Hepatic stellate cell (primary cell): ENCODE measurements at places on chromosomes 7 and 10.

GRCh38 chr10:106992055-106992454, 172.5 kb downstream of the SORCS1 start:
- no peak for DNase-seq

DNA sequence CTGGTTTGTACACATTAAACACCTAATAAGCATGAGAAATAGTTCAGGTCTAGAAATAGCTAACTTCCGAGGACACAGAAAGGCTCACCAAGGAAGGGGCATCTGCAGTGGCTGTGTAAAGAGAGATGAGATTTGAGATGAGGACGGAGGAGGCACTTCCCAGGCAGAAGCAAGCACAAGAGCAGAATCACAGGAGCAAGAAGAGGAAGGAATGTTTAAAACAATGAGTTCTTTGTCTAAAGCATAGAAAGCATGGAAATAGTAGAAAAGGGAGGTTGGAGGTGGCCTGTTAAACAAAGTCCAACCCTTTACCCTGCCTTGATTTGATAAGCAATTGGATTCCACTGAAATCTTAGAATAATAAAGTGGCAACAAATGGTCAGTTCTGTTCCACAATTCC, 11.6 kb upstream of the PON3 start:
- DNase-seq = no peak

DNA sequence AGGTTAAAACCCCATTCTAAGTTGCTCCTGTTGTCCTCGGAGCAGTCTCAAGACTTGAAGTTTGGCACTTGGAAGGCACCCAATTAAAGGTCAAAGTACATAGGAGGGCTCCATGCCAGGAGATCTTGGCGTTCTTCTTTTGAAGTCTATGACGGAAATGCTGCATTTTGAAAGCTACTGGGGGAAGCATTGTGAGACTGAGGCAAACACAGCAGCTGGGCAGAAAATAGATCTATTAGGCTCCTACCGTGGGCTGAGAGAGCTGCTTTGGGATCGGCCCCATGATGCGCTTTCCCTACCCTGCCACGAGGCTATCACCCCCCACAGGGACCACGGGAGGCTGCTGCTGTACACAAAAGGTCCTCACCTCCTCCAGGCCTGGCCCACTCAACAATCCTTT, 20.0 kb downstream of the KIAA1549 start:
- DNase-seq = no peak

DNA sequence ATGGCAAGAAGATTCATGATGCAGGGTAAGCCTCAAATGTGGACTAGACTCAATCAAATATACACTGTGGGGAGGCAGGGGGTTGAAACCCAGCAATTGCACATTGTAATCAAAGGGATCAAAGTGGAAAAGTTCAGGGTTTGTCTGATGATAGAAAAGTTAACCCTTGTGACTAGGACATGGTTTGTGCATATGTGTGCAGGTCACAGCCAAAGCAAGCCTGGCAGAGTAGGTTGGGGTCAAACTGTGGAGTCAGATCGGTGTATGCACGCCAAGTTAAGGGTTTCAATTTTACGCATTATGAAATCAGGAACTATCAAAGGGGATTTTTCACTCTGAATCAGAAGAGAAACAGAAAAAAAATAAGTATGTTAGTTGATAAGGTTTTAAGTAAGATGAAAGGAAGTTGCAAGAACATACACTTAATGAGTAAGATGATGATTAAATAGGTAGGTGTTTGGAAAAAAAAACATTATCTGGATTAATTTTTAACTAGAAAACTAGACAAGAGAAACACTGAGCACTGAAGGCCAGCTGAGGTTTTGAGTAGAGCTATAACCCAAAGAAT, 188.3 kb downstream of the DGKB start:
- no peak for DNase-seq

- DNase-seq = no peak
Measured at GRCh38 chr10:31739711-31740110, 188.9 kb downstream of the ARHGAP12 start.

DNA sequence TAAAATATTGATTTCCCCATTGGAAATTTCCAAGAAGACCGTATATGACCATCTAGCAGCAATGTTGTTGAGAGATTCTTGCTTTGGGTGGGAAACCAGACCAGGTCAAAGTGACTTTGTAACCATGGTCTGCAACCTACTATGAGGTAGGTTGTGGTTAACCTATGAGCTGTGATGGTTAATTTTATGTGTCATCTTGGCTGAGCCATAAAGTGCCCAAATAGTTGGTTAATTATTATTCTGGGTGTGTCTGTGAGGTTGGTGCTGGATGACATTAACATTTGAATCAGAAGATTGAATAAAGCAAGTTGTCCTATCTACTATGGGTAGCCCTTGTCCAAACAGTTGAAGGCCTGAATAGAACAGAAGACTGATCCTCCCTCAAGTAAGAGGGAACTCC, 18.3 kb upstream of the RALA start:
- no peak for DNase-seq

- DNase-seq = no peak
Measured at GRCh38 chr10:15627617-15628196, 92.0 kb downstream of the ITGA8 start.

GRCh38 chr10:109906316-109906715, 17.0 kb downstream of the XPNPEP1 start:
- no peak for DNase-seq

DNA sequence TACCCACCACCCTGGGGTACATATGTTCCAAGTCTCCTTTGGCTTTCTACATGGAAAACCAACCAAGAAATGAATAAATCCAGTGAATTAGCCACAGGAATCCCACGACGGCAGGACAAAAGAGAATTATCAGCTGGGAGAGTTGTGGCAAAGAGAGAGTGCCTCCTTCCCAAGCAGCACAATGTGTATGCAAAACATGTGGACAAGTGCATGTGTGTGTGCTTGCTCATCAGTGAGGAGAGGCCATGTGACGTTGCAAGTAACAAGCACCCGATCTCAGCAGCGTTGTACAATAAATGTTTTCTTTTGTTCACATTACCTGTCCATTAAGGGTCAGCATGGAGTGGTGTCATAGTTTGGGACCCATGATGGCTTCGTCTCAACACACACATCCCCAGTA, 50.0 kb upstream of the EMX2 start:
- no peak for DNase-seq

- DNase-seq = no peak
Measured at GRCh38 chr7:87036985-87037384, 22.5 kb downstream of the ELAPOR2 start.

- DNase-seq = no peak
Measured at GRCh38 chr7:24922099-24922773, 57.7 kb downstream of the OSBPL3 start.

DNA sequence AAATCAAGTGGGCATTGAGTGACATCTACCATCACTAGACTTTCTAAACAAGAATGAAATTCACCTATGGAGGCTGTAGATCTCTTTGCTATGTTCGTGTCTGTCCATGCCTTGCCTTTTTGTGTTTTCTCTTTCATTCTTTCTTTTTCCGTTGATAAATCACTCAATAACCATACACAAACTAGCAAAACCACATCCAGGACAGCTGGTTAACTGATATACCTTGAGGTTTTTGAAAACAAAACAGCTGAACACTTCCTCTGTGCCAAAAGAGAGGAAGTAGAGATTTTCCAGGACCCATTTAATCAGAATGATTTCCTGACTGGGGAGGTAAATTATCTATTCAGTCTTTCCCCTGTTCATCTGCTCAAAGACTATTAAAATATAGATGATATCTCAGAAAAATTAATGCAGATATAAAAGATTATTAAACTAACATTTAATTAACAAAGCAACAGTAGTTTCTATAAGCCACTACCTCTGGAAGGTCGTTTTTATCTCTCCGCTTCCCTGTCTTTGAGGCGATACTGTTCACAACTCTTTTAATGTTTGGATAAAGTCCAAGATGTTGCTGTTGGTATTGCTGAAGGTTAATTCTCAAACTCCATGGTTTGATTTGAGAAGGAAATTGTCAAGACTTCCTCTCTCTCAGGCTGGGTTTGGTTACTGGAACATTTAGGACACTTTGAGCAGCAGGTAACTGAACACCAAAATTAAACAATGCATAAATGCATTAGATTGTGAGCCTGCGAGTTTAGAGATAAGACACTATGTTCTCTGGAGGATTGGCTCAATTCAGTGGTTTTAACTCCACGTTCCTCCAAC, 24.4 kb upstream of the C10orf67 start:
- DNase-seq = no peak

DNA sequence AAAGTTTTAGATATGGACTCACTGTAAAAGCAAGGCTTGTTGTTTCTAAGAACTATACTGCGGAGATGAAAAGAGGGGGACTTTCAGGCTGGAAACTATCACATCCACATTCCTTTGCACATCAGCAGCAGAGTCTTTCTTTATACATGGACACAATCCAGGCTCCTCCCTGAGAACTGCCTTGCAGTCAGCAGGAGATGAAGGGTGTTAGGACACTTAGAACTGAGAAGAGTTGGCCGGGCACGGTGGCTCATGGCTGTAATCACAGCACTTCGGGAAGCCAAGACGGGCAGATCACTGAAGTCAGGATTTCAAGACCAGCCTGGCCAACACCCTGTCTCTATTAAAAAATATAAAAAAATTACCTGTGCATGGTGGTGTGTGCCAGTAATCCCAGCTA, 9.7 kb upstream of the GARS1 start:
- no peak for DNase-seq

GRCh38 chr10:49601857-49602256, 8.3 kb upstream of the SLC18A3 start:
- DNase-seq = no peak

DNA sequence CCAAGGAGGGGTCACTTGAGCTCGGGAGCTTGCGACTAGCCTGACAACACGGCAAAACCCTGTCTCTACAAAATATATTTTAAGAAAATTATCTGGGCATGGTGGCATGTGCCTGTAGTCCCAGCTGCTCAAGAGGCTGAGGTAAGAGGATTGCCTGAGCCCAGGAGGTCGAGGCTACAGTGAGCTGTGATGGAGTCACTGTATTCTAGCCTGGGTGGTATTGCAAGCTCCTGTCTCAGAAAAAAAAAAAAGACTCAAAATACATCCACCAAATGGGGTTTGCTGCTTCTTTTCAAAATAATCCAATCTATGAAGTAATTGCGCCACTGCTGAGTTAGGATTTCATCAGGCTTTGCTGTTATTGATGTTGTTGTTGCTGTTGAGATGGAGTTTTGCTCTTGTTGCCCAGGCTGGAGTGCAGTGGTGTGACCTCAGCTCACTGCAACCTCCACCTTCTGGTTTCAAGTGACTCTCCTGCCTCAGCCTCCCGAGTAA, 11.1 kb upstream of the VIM start:
- DNase-seq = no peak

DNA sequence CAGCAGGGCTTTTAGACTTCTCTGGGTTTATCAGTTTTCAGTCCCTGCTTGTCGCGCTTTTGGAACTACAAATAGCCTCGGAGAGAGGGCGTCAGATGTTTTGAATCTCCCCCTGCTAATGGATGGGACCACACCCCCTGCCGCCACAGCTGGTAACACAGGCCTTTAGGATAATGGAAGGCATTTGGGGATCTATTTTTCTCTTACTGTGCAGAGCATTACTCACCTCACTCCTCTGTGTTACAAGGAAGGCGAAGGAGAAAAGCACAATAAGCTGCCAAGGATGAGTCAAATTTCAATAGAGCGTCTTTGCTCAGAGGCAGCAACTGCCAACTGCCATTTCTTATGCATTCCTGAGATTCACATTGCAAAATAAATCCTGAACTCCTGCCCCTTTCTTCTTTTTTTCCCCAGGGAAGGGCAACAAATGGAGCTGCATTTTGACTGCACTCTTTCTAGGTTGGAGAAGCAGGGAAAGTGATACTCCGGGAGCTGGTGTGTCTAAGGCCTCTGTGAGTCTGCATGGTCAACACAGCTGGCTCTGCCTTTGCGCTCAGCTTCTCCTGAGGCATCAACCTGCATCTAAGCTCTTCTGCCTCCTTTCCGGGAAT, 31.5 kb upstream of the SMNDC1 start:
- peak; percentile 85 for DNase-seq

DNA sequence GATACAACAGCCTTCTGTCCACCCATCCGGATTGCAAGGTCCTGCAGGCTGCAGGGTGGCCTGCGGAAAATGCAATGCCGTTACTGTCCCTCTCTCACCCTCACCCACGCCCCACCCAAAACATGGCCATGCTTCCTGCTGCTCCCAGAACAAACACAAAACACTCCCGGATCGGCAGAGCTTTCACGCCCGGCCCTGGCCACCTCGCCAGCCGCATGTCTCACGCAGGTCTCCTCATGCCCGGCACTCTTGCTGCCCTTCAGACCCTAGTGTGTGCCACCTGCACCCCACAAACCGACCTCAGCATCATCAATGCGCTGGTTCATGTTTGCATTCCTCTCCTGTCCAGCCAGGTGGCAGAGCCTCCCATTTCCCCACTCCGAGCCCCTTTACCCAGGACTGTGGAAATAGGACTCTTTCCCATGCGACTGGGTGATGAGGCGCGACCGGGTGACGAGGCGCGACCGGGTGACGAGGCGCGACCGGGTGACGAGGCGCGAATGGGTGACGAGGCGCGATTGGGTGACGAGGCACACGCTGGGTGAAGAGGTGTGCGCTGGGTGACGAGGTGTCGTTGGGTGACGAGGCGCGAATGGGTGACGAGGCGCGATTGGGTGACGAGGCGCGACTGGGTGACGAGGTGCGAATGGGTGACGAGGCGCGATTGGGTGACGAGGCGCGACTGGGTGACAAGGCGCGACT, 8.9 kb upstream of the NOM1 start:
- DNase-seq = no peak

DNA sequence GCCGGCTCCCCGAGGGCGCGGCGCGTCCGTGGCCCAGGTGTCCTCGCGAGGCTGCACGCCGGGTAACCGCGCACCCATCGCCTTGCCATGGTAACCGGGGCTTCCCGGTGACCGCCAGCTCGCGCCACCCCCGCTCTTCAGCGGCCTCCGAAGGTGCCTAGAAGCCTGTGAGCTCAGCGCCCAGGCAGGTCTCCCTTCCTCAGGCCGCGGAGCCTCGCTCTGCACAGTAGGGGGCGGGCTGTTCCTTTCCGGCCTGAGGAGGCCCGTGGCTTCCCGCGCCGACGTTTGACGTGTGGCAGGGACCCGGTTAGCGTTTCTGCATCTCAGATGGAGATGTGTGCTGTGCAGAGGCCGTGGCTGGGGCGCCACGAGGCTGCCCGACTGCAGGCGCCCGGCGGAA, 117.1 kb downstream of the DYNC2I1 start:
- DNase-seq = no peak

- no peak for DNase-seq
Measured at GRCh38 chr7:70634610-70635068, 497.3 kb upstream of the GALNT17 start.

DNA sequence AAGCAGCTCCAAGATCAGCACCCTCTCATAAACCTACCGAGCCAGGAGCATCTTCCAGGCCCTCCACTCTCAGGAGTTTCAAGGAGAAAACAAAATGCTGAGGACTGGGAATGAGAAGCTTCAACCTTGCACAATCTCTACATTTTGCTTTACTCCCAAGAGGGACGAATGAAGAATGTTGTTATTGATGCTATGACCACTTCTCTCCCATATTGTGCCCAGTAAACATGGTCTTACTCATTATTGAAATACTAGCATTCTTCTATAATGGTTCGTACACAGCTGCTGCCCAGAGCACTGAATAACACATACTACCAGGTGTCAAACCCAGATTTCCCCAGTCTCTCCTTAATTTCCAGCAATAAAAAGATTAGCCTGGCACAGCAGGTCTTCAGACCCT, 63.4 kb upstream of the BET1 start:
- DNase-seq = no peak
